ENCODE measurements at places on chromosomes 1 and 21.

DNA sequence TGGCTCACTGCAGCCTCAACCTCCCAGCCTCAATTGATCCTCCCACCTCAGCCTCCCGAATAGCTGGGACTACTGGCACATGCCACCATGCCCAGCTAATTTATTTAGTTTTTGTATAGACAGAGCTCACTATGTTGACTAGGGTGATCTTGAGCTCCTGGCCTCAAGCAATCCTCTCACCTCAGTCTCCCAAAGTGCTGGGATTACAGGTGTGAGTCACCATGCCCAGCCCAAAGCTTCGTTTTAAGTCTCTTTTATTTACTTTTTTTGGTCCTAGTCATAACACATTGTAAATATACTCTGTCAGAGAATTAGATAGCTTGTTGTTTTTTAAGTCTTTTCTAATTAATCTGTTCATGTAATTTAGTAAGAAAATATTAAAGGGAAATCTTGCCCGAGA, 42.8 kb downstream of the KCNK1 start:
- DNase-seq = no peak

GRCh38 chr1:36248250-36248894, 24.1 kb downstream of the THRAP3 start:
- no peak for DNase-seq

GRCh38 chr1:101379950-101380349, 143.1 kb downstream of the S1PR1 start:
- DNase-seq = no peak

DNA sequence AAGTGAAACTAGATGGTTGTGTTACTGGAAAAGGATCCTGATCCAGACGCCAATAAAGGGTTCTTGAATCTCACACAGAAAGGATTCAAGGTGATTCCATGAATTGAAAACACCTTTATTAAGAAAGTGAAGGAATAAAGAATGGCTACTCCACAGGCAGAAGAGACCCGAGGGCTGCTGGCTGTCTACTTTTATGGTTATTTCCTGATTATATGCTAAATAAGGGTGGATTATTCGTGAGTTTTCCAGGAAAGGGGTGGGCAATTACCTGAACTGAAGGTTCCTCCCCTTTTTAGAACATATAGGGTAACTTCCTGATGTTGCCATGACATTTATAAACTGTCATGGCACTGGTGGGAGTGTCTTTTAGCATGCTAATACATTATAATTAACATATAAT, 50.9 kb upstream of the WARS2 start:
- no peak for DNase-seq

DNA sequence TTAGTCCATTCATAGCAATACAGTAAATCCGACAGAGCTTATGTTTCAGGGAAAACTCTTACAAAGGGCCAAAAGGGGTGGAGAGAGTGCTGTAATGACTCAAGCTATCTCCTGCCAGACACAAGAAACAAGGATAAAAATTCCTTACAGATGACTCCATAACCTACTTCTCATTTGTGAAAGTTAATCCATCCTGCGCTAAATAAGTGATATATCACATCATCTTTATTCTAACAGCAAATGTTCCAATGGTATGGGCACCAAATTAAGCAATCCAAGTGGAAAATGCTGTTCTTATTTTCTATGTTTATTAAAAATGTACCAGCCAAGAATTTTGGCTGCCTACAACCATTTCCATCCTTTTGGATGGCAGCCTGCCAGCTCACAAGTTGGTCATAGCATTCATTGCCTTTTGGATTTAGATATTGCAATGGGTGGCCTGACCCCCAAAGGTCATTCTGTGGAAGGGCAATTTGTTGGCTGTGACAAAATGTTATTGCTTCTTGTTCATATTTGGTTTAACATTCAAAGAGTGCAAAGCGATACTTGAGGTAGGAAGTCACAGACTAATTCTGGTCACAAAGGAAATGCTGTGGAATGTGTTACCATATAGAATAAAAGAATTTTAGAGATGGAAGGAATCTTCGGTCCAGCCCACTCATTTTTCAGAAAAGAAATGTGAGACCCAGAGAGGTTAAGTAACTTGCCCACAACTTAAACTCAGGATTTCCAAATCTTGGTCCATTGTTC, 2.8 kb upstream of the ENAH start:
- DNase-seq = no peak

- no peak for DNase-seq
These were observed 195.9 kb downstream of the TOMM20 start for GRCh38 chr1:234932511-234933430.

GRCh38 chr1:168116327-168116799, 20.4 kb downstream of the GPR161 start:
- no peak for DNase-seq

- no peak for DNase-seq
These were observed 714.9 kb upstream of the CXADR start for GRCh38 chr21:16797966-16798365.

DNA sequence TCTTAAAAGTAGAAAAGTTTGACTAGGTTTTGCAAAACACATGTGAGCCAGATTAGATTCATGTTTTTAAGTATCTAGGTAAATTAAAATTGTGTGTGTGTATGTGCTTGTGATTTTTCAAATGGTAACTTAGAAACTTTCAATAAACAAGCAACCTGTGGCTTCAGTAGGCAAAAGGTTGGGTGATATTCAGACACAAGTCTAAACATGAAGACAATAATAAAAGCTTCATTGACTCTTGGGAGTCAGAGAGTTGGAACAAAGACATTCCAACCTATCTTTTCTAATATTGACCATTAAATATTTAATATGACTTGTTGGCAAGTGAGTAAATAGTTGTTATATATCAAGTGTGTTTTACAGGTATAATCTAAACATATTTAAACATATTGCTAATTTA, 1049.6 kb upstream of the ADGRL4 start:
- no peak for DNase-seq

Data from T follicular helper cell (primary cell).